Stimulated activated CD8-positive, alpha-beta memory T cell treated with anti-CD3 and anti-CD28 coated beads, Interleukin-4, amount 100 ng/mL, for 1 hour (primary cell): ENCODE measurements at places on chromosomes 2 and 18.

GRCh38 chr18:62183578-62184195 lies 3.2 kb downstream of the PIGN start:
- no peak for DNase-seq

DNA sequence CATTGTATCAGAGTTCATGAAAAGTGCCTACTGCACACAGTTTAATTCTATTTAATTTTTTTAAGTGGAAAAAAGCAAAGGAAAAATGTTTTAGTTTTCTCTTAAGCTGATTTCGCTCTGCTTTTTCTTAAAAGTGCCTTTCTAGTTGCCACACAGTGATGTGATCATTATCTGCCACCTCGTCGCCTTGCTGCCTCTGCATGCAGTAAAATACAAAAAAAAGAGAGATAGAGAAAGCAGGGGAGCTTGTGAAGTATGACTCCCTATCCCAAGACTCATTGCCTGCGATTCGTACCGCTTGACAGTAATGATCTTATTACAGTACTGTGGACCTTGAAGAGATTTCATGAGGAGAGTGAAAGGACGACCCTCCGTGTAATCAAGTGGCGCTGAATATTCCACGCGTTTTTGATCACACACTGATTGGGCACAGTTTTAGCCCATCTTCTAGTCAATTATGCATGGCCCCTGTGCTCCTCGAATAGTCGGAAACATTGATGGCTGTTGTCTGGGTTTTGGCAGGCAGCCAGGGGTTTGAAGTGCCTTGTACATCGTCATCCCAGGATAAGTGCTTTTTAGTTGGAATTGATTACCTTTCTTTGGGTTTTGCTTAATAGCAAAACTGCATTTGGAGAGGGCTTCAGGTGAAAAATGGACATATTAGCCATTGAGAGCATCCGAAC lies 188.3 kb downstream of the GBX2 start:
- DNase-seq, result no peak

GRCh38 chr2:99891428-99891780 lies 251.0 kb downstream of the AFF3 start:
- DNase-seq, result no peak

- DNase-seq, result no peak
Measured at GRCh38 chr2:36409935-36410334, 54.4 kb downstream of the CRIM1 start.

DNA sequence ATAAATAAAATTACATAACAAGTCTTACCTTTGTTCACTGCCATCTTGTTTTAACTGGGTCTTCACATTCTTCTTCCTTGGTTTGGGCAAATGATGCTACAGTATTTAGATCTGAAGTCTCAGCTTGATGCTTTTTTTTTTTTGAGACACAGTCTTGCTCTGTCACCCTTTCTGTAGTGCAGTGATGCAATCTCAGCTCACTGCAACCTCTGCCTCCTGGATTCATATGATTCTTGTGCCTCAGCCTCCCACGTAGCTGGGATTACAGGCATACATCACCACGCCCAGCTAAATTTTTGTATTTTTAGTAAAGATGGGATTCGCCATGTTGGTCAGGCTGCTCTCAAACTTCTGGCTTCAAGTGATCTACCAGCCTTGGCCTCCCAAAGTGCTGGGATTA lies 53.2 kb upstream of the MAT2A start:
- no peak for DNase-seq

DNA sequence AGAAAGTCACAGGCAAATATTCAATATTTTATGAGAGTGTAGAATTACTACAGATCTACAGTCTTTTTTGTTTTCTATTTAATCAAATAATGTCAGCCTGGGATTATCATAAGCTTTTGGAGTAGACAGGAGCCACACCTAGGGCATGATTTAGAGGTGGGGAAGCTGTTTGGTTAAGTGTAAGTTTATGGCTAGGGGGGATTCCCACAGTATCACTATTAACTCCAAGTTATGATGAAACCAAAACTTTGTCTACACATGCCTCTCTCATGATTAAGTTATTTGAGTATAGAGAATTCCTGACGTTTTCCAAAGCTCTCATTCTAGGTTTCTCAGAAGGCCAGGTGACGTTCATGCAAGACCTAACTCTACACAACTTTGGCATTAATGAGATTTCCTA lies 2.1 kb downstream of the SERPINB10 start:
- no peak for DNase-seq

GRCh38 chr2:235506997-235507615 lies 13.3 kb downstream of the AGAP1 start:
- no peak for DNase-seq

DNA sequence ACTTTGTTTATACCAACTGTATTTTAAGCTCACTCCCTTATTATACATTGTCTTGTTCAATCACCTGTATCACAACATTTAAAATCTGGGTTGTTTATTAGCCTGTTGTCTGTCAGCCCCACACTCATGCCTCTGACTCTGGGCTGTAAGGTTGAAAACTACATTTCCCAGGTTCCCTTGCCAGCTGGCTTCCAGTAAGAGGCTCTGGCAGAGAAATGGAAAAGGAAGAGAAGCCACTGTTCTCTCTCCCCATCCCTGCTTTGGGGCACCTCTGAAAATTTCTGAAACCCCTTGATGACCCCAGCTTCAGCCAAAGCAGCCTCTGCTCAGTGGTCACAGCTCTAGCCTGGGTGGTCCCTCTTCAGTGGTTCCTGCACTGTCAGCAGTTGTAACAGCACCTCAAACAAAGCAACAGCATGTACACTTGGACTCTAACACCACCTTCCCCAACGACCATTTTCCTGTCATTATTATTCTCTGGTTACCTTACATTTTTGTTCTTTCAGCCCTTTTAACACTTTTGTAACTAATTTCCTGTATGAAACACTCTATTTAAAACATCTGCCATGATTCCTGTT lies 108.9 kb upstream of the LGALSL start:
- DNase-seq, result no peak

DNA sequence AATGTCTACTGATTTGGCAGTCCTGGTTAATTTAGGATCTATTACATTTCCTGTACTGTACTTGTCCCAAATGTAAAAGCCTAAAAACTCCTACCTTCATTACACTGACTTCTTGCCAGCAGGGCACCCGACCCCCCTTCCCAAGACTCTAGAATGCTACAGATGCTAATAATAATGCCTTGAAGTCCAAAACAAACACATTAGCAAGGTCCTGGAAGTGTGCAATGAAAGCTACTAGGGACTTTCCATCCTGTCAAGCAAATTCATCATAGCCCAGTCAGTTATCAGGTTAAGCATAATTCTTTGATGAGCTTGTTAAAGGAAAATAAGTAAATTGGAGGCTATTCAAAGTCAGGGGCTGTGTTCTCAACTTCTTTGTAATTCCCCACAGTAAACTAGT lies 115.3 kb upstream of the RBBP8 start:
- DNase-seq, result no peak

GRCh38 chr2:220935789-220936321 lies 636.2 kb downstream of the EPHA4 start:
- DNase-seq, result no peak

DNA sequence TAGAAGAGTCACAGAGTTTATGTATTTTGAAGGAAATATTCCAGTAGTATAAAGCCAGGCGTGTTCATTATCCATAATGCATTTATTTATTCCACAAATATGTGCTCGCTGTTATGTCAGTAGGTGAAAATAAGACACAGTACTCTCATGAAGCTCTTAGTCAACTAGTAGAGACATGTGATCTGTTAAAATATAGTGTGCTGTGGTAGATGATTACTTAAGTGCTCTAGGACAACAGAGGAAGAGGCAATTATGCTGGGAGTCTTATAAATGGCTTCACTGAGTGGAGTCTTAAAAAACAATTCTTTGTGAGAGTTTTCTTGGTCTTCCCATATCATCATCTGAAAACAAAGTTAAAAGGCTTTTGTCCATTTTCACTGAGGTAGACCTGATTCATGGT lies 457.3 kb downstream of the XIRP2 start:
- no peak for DNase-seq

GRCh38 chr2:76749858-76750257 lies 772.3 kb downstream of the LRRTM4 start:
- no peak for DNase-seq

DNA sequence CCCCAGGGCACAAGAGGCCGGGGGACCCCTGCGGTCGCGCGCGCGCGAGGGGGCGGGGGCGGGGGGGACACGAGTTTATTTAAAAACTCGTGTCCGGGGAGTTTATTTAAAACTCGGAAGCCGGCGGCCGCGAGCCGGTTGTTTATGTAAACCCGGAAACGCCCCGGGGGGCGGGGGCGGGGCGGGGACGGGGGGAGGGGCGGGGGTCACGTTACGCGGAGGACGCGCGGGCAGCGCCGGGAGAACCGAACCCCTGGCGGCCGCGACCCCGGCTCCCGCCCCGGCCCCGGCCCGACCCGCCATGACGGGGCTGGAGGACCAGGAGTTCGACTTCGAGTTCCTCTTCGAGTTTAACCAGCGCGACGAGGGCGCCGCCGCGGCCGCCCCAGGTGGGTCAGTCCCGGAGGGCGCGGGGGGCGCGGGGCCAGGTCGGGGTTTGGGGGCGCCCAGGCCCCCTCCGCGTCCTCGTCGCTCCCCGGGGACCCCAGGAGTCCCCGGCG lies 4.4 kb downstream of the NFATC1 start:
- no peak for DNase-seq

- DNase-seq, result no peak
Measured at GRCh38 chr2:215367662-215368492, 56.0 kb downstream of the ATIC start.

DNA sequence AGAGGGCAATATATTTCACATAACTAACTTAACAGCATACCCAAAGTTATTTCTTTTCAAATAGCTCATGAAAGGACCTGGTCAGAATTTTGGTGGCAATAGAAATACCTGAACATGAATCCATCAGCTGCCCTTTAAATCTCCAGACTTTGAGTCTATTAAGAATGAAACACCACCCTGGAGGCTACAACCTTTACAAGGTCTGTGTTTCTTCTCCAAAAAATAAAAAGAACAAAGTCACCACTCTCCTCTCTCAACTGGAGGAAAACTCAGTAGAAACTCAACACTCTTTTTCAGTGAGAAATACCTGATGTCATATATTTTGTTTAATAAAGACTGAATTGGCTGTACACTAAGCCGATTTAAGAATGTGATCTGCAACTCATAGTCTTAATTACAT lies 204.3 kb downstream of the AGPS start:
- DNase-seq, result no peak

DNA sequence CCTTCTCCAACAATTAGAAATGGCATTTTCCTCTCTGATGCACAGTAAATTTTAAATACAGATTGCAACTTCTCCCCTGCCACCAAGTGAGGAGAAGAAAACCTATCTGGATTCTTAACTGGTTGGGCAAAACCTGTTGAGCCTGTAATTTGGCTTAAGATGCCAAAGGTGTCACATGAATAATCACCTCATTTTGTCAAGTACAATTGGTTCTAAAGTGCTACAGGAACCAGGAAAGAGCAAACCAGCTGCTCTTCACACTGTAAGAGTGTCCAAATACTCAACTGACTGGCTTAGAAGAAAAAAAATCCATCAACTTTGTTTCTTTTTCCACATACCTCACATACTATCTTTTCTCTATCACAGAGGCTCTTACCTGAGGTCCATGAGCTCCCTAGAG lies 35.4 kb downstream of the NPC1 start:
- no peak for DNase-seq

- DNase-seq, result no peak
Measured at GRCh38 chr2:22957446-22957845, 427.5 kb upstream of the KLHL29 start.

- DNase-seq, result no peak
Measured at GRCh38 chr2:197137231-197137630, 173.3 kb downstream of the ANKRD44 start.

- no peak for DNase-seq
Measured at GRCh38 chr18:36141576-36141975, 11.9 kb downstream of the ELP2 start.

DNA sequence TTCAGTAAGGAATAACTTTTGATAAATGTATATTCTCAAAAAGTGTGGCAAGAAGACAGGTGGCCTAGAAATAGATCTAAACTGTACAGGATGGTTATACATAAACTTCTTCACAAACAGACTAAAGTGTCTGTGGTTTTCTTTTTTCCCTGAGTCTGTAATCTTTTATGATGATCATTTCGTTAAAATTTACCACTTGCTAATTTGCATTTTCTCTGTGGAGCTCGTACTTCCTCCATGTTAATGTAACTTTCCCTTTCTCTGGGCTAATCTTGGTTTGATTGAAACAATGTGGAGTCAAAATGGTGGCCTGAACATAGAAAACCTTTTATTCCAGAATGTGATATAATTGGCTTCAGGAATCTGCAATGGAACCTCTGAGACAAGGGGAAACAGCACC lies 166.2 kb downstream of the FTCDNL1 start:
- no peak for DNase-seq

GRCh38 chr18:38940475-38940862 lies 1374.9 kb upstream of the CELF4 start:
- no peak for DNase-seq

DNA sequence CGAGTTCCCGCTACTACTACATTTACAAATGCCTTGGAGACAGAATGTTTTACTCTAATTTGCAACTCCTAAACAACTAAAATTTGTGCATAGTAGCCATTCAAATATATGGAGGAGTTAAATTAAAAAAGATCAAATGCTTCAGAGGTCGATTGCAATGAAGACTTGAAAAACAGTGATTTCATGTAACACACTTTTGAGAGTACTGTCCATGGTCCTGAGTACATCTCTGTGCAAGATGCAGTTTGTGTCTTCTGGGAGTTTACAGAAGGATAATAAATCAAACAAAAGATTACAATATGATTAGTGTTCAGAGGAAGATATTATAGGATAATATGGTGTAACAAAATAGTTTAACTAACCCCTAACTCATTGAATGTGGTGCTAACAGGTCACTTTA lies 894.7 kb downstream of the TMEM182 start:
- no peak for DNase-seq

GRCh38 chr2:196783431-196784094 lies 15.9 kb downstream of the GTF3C3 start:
- no peak for DNase-seq

GRCh38 chr2:234983011-234983726 lies 31.4 kb downstream of the SH3BP4 start:
- DNase-seq, result no peak

GRCh38 chr2:155815851-155816250 lies 516.7 kb downstream of the NR4A2 start:
- DNase-seq, result no peak

DNA sequence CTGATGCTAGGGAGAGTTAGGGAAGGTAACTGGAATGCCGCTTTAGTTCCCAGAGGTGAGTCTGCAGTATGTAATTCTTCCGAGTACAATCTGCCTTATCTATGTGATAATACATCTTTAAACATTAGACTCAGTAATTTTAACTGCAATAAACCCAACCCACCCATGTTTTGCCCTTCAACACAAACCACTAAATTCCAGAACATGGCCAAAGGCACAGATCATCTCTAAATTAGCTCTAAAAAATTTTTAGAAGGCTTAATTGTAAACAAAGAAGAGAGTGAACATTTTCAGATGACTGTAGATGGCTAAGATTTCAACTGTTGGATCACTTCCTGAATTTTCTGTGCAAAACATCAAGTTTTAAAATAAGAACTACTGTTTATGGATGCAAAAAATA lies 488.7 kb upstream of the ID2 start:
- no peak for DNase-seq

- DNase-seq, result no peak
Measured at GRCh38 chr18:73663581-73663980, 484.1 kb downstream of the FBXO15 start.
